ENCODE measurements at places on chromosomes 6 and 20.
A peak's percentile ranks its signal among the peaks of the same experiment; 100 is the strongest.

- DNase-seq, result no peak
These were observed 164.2 kb downstream of the SLC24A3 start for GRCh38 chr20:19376451-19377229.

DNA sequence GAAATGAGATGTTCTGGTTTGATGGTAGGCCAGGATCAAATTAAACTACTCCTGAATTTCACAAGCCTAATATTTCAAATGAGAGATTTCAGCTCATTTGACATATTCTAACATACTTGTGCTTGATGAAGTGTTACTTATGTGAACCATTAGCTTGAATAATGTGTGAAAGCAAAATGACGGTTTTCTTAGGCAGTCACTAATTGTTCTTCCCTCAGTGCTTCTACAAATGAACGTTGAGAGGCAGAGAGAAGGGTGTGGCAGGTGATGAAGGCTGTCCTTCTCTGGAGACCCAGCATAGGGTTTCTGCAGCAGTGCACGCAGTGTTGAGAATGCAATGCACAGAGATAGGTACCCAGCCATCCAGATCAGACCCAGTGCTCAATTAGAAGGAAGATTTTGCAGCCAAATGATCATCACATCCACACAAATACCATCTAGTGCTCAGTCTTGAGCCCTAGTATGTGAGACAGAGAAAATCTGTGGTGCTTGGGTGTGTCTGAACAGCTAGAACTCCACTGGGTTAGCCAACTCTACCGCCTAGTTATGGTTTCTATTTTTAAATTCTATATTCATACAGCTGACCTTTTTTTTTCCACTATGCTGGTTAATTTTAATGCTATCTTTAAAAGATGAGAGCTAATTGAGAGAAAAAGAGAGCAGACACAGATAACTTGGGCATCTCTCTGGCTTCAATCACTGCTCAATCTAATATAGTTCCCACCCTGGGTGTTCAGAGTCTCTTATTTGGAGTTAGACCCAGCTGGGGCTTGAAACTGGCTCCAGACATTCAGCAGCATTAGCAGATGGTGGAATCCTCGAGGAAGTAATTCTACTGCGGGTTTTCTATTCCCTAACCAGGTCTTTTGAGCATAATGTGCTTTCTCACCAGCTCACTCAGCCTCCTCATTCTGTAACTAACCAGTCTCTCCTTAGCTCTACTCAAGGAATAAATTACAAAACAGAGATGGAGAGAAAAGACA is 4.4 kb upstream of the MYLIP start:
- no peak for DNase-seq

DNA sequence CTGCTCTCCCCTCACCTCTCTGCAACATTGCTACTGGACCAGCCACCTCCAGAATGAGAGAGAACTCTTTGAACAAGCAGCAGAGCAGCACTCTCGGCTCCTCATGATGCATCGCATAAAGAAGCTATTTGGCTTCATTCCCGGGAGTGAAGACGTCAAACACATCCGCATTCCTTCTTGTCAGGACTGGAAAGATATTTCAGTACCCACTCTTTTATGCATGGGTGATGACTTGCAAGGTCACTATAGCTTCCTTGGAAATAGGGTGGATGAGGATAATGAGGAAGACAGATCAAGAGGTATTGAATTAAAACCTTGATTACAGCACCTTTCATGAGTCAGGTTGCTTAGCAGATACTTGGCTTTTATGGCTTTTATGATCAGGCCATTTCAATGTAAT is 4.3 kb downstream of the CALHM4 start:
- DNase-seq, result peak; percentile 94

DNA sequence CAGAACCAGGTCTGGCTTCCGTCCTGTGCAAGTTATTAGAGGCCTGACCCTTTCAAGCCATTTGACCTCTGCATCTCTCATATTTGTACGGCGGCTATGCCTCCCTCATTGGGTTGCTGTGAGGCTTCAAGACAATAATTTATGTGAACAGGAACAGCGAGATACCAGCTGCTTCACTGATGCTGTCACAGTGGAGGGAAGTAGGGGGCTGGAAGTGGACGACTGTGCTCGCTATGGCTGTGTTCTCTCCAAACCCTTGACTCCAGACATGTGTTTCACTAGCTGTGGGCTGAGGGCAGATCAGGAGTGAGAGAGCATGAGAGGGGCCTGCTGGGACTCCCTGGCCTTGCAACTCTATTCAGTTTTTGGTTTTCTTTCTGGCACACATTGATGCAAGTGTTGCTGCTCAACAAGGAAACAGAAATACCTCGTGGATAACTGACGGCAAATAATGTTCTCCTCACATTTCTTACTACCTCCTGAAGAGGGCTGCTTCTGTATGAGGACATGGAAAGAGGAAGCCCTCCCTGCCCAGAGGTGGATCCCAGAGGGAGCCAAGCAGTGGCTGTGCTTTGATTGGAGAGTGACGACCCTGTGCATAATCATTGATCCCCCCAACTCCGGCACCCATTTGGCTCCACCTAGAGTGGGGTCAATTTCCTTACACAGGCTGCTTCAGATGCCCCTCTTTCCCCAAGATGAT is 34.7 kb upstream of the SCP2D1 start:
- DNase-seq, result no peak

DNA sequence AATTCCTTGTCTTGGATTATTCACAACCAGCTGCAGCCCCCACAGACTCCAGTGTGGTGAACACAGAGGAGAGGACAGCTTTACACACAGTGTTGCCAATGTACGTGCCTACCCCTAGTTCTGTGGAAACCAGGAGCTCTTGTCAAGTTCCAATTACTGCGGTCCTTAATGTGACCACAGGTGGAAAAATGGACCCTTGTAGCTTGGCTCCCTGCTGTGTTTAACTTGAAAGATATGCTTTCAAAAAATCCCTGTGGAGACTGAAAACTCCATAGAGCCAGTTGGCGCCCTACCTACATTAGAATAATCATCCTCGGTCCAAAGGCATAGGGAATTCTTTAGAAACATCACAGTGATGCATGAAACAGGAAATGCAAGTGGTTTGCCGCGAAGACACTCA is 118.3 kb upstream of the SLC22A23 start:
- DNase-seq, result no peak

- no peak for DNase-seq
These were observed 195.2 kb upstream of the SLC24A3 start for GRCh38 chr20:19017104-19017690.

All from HS-5 (cell line).